ENCODE measurements at places on chromosomes 1 and 21.

GRCh38 chr1:55827350-55827749 is 612.2 kb upstream of the USP24 start:
- DNase-seq = no peak

DNA sequence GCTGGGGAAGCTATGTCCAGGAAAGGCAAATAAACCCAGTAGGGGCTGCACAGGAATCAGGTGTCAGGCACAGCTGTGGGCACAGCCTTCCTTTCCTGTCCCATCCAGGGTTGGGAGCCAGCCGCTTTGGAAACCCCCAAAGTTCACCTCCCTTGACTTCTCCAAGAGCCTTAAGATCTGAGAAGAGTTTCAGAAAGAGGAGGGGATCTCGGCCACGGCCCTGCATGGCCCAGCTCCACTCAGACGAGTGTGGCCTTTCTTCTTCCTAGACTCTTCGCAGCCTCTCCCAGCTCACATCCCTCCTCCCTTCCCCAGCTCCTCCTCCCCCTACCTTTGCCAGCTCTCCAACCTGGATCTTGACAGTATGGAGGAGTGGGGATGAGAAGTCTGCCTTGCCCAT is 36.7 kb downstream of the RHBG start:
- no peak for DNase-seq

DNA sequence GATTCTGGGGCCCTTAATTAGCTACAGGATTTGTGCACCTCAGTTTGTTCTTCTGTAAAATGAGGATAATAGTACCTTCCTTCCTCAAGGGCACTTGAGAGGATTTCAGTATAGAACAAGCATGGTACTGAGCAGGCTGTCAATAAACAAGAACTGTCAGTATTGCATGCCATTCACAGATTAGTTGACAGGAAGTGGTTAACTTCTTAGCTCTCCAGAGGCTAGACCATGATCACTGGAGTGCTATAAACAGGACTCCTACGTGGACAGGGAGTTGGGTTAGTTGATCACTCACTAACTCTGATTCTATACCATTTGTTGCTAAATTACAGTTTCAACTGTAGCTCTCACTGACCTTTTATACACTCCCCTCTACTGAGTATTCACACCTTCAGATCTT is 126.2 kb upstream of the DAB1 start:
- no peak for DNase-seq

DNA sequence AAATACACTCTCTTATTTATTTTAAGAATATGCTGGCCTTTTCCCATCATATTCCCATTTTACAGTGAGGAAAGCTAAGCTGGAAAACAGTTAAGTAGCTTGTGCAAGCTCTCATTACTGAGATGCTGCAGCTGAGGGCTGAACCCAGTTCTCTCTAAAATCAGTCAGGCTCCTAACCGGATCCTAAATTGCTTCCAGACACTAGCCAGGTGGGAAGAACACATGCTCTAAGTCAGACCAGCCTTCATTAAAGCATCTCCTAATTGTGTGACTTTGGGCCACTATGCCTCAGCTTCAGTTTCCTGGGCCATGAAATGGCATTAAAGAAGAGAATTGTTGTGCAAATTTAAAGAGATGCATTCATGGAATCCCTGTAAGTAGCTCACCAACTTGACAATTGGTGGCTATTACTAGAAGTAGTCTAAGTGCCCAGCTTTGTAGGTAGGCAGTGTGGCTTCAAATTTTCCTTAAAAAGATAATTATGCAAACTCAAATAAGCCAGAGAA is 228.4 kb downstream of the DAB1 start:
- no peak for DNase-seq

GRCh38 chr1:2951856-2952255 is 69.4 kb upstream of the ACTRT2 start:
- DNase-seq = no peak

DNA sequence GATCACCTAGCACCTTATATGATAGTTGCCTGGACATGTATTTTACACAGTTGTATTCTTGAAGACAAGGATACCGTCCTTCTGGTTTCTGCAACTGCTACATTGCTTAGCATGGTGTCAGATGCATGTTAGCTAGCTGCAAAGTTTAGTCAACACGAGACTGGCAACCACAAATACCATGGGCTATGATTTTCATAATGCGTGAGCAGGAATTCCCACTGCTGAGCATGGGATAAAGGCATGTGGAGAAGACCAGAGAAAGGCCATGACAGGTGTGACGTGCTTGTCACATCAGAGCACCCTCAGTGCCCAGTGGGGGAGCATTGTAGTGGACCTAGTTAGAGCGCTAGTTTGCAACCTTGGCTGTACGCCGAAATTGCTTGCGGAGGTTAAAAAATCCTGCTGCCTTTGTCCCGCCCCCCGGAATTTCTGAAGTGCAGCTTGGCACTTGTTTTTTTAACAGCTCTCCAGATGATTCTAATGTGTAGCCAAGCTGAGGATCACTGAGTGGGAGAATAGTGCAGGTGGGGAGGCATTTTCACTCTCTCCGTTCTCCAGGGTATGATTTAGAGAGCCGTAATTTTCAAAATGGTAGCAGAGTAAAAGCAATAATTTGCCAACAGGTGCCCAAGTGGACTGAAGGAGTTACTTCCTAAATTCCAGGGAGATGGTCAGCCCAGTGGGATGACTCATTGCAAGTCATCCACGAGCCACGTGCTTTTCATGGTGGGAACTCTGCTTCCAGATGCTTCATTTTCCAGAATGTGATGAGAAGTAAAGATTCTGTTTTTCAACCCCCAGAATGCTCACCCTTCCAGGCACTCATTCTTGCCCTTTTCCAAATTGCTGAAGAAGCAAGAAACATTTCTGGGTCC is 81.0 kb downstream of the CNIH3 start:
- DNase-seq = no peak

DNA sequence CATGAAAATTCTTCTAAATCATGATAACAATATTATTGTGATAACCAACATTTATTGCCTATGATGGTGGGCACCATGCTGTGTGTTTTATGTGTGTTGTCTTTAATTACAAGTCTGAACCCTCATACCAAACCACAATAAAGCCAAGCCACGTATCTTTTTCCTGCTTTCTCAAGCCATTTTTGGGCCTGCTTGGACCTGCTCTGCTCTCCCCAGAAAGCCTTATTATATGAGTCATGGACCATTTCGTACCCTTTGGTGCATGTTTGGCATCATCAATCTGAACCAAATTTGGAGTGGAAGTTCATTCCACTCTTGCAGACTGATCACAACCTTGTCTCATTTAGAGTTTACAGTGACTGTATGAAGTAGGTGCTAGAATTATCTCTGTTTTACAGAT is 87.3 kb upstream of the CD53 start:
- DNase-seq = no peak

DNA sequence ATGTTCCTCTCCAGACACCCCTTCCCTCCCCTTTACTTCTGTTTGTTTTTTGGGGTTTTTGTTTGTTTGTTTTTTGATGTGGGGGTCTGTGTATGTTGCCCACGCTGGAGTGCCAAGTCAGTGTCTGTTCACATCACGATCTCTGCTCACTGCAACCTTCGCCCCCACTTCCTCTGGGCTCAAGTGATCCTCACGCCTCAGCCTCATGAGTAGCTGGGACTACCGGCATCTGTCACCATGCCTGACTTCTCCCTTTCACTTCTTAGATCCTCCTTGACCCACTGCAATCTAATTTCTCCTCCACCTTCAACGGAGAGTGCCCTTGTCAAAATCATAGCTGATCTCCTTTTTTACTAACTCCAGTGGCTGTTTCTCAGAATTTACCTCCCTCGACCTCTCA is 100.7 kb upstream of the KIF26B start:
- DNase-seq = no peak

- DNase-seq = no peak
Observed at GRCh38 chr1:197989058-197989457, 71.9 kb downstream of the LHX9 start.

GRCh38 chr1:178243119-178243518 is 149.2 kb downstream of the RASAL2 start:
- no peak for DNase-seq

- DNase-seq = no peak
Observed at GRCh38 chr1:172915271-172915670, 135.5 kb downstream of the TNFSF18 start.

DNA sequence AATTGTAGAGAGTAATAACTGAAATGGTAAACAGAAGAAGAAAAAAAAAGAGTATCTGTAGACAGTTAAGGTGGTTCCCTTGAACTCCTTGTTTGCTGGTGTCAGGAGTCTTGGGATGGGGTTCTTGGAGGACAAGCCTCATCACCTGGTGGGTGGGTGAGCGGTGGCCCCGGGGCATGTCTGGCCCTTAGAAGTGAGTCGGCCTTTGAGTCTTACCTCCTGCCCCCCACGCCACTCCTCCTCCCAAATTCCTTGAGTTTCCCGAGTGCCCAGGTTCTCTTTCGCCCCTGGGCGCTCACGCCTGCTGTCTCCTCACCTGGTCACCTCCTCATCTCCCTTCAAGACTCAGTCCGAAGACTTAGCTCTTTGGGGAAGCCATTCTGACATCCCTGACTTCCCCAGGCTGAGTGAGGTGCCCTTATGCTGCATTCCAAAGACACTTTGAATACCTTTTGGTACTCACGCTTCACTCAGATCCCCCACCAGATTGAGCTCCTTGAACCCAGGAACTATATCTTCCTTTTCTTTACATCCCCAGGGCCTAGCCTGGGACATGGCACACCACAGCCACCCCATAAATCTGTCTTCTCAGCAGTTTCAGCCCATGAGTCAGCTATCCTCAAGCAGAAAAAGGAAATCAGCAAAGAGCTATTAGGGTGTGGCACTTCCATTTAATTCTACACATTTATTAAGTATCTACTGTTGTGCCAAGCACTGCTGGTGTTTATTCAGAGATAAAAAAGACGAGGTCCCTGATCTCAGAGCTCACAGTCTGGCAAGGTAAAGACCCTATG is 13.5 kb upstream of the IKBKE start:
- DNase-seq = no peak

- DNase-seq = no peak
Observed at GRCh38 chr21:44555200-44555875, 3.3 kb downstream of the KRTAP10-3 start.

DNA sequence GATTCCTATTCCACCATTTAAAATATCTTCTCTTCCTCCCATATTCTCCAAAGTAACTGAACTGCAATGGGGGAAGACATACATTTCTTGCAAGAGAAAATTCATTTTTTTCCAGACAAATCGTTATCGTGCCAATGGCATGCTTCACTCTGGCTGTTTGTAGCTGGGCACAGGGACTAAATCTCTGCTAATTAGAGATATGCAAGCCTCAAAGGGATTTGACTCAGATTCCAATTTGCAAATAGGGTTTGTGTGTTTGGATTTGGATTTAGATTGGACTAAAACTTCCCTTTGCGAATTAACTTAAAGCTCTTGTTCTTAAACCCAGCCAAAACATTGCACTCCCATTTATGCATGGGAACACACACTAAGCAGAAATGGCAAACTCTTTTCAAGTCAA is 276.2 kb upstream of the DUSP10 start:
- DNase-seq = no peak

DNA sequence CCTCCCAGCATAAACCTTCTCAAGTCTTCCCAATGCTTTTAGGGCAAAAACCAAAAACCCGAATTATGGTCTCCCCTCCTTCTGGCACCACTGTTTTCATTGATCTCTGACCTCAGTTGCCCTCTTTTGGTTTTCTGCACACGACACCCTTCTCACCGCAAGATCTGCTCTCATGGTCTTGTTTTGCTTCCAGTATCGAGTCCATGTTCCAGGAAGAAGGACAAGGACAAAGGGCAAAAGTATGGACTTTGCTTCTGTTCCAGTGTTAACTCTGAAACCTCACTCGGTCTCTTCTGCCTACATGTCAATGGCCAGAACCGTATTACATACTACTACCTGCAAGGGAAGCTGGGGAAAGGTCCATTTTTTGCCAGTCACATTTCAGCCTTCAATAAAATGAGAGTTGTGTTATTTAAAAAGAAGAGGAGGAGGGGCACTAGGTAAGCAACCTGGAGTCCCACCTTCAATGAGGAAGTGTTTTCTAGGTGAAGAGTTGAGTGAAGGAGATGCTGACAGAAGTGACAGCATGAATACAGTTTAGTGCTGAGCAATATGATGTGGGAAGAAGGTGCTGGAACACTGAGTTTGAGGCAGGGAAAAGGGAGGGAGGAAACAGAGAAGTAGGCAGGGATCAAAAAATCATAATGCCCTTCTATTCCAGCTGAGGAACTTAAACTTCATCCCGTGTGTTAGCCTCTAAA is 183.4 kb downstream of the FGGY start:
- DNase-seq = no peak

DNA sequence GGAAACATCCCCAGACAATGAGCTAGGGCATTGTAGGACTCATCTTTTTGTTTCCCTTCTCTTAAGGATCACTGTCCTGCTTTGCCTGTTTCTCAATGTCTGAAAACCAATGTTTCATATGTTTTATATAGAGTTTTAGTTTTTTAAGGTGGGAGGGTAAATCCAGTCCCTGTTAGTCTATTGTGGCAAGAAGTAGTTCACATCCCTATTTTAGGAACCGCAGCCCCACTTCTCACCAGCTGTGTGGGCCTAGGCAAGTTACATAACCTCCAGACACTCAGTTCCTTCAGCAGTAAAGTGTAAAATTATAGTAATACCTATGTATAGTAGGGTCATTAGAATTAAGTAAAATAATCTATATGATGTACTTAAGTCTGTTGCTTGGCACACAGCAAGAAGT is 105.8 kb upstream of the WLS start:
- no peak for DNase-seq

DNA sequence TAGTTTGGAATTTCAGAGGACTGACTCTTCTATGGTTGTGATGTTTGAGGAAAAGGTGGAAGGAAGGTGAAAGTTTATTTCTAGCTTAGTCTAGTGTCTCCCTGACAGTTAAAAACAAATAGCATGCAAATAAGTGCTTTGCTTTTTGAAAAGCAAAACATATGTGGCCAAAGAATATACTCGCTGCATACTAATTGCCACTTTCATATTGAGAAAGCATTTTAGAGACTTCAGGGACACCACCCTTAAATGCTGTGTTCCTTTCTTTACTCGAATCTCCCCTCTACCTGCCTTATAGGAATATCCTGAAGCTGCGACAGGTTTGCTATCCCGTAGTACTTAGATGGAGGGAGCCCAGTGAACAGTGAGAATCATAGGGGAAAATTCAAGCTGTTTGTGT is 23.2 kb downstream of the GLUL start:
- no peak for DNase-seq

DNA sequence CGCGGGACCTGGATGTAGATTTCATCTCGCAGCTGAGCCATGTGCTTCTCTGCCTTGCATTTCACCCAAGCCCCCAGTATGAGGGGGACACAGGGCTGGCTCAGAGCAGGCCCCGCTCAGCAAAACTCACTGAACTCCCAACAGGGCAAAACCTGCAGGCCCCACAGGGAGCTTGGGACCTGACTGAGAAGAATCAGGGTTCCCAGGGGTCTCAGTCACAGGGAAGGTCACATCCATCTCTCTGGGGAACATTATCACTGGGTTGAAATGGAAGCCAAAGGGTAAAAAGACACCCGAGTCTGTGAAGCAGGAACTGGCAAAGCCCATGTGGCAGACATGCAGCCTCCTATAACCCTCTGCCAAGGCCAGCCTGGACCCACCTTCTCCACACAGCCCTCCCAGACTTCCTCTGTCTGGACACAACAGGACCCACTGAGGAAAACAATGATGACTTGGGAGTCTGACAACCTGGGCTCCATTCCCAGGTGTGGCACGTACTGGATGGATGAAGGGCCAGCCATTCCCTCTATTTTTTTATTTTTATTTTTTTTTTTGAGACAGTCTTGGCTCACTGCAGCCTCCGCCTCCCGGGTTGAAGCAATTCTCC is 11.7 kb downstream of the HSPG2 start:
- DNase-seq = no peak
